AML-193 (cell line): ENCODE measurements at places on chromosomes 6 and 20.

DNA sequence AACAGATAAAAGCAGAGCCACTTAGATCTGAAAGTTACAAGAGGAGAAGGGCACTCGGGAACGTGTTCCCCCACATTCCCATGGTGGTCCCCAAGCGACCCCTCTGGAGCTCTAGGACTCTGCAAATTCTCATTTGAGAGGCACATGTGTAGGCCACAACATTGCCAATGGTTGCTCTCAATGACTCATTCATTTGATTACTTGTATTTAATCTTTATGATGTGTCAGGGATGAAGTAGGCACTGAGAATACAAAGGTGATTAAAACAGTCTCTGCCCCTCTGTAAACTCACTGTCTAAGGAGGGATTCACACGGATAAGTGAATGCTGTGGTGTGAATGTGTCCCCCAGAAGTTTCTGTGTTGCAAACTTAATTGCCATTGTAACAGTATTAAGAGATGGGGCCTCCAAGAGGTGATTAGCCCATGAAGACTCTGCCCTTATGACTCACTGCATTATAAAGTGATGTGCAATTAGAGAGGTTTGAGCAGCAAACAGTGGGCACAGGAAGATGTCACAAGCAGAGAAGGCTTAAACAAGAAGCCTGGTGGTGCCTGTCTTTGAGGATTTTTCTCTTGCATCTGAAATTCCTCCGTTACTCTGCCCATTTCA, 34.0 kb upstream of the TRAM2 start:
- DNase-seq: no peak

DNA sequence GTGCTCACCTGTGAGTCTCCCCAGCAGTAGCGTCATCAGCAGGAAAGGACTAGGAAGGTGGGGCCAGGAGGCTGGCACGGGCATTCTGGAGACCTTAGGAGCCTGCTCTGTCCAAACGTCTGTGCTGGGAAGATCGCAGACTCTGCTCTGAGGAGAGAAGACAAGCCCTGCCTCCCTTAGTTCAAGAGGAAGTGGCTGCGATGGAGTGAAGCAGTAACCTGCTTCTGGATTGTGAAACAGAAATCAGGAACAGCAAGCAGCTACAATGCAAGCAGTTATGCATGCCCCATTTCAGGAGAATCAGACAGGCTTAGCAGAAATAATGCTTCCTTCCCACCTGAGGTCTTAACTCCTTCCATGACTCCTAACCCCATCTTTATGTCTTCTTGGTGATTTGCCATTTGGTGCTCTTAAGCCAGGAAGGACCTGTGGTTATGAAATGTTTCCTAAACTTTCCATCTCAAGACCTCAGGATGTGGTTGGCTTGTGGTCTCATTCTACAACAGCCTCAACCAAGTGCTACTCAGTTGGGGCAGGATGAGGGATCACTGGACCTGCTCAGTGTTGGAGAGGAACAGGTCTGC, at the start of gene SIRPB1:
SIRPB1 (minus strand) TSS at position 149 of the 584 bp plus-strand sequence; CDS start at position 84, 65 bp downstream.
- peak; percentile 97 for DNase-seq

DNA sequence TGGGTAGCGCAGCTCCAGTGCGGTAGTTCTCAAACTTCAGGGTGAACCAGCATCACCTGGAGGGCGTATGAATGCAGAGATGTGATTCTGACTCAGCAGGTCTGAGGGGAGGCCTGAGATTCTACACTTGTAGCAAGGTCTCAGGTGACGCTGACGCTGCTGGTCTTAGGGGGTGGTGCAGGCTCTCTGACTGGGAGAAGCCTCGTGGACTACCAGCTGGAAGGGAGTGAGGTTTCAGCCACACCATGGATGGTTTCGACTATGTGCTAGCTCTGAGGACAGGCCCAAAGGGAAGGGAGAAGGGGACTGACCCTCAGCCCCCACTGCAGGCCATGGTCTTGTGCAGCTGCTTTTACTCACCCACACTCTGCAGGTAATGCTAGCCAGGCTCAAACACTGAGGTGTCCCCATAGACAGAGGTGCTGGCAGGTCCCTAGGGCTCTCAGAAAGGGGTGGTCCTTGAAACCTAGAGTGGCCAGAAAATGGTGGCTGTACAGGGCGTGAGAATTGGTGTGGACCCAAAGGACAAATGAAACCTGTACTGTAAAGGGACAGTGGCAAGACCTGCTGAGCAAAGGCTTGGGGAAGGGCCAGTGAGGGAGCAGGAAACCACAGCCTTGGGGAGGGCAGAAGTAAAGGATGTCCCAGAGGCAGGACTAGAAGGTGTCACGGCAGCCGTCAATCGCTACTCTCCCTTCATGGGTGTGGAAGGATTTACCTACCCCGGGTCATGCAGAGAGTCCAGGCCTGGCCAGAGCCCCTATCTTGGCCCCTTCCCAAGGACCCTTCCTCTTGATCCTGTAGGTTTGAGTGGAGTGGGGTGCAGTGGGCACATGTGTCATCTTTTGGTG, 52.7 kb downstream of the EBF4 start:
- DNase-seq: no peak

GRCh38 chr6:127956260-127956888, 55.5 kb upstream of the THEMIS start:
- no peak for DNase-seq

DNA sequence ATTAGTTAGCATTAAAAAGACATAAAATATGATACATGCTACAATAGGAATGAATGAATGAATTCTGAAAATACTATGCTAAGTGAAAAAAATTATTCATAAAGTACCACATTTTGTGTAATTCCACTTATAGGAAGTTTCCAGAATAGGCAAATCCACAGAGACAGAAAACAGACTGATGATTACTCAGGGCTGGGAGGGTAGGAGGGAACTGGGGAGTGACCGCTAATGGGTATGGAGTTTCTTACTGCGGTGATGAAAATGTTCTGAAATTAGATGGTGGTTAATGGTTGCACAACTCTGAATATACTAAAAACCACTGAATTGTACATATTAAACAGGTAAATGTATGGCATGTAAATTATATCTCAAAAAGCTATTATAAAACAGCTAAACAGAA, 22.6 kb downstream of the FERMT1 start:
- no peak for DNase-seq

- no peak for DNase-seq
Observed at GRCh38 chr6:41799559-41799911, 12.0 kb downstream of the TOMM6 start.

GRCh38 chr6:109466212-109466923, 10.8 kb upstream of the MICAL1 start:
- no peak for DNase-seq

DNA sequence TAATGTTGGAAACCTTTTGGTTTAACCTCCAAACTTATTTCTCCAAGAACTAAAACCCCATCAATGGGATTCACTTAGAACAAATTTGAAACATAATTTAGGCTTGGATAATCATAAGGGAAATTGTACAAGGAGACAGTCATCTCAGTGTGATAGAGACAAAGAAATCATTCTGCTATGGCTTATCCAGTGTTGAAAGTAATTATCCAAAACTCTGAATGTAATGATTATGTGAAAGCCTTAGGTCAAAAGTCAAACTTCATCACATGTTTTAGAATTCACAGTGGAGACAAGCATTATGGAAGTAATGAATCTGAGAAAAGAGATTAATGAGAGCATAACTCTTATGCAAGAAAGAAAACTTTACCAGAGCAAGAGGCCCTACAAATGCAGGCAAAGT, 20.0 kb downstream of the MC3R start:
- DNase-seq: no peak

DNA sequence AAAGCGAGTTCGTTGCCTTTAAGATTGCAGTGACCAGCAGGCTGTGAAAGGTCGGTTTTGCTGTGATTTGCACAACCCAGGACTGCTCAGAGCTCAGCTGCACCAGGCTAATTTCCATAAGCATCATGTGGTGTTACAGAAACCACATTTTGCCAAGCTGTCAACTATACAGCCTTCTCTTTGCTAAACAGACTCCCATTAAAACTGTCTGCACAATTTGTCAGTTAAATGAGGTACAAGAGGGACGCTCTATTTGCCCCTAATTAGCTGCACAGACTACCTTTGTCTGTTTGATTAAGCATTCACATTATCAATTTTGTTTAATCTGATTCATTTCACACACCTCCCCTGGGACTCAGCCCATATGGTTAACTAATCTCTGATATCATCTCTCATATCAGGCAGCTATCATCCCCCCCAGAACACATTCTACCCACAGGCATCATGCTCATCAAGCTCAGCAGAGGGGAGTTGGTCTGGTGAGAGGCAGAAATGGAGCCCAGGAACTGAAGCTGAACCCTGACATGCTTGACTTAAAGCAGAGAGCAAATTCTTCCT, 62.1 kb downstream of the OLIG3 start:
- DNase-seq: no peak

- no peak for DNase-seq
Observed at GRCh38 chr6:12548526-12548925, 168.0 kb upstream of the PHACTR1 start.
